H1 (cell line): ENCODE measurements at places on chromosomes 1 and 21.
A peak's percentile ranks its signal among the peaks of the same experiment; 100 is the strongest.

DNA sequence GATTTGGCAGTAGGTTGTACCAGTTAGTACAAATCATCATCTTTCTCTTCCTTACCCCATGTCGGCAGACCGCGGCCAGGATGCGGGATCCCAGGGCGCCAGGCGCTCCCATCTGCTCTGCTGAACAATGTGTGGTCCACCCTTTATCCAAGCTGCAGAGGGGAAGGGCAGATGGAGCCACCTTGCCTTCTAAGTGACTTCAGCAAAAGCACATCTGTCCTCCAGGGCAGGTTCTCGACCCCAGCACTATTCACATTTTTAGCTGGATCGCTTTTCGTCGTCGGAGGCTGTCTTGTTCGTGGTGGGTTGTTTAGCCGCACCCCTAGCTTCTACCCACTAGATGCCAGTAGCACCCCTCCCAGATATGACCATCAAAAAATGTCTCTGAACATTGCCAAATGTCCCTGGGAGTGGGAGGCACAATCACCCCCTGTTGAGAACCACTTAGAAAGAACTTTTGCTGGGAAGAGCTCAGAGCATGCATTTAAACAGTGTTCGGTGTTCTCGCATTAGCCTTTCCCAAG is 58.1 kb upstream of the SIM2 start:
- DNase-seq = no peak

- DNase-seq = no peak
Observed at GRCh38 chr1:36966242-36966641, 68.1 kb downstream of the GRIK3 start.

- DNase-seq = no peak
Observed at GRCh38 chr21:21387916-21388315, 389.7 kb downstream of the NCAM2 start.

DNA sequence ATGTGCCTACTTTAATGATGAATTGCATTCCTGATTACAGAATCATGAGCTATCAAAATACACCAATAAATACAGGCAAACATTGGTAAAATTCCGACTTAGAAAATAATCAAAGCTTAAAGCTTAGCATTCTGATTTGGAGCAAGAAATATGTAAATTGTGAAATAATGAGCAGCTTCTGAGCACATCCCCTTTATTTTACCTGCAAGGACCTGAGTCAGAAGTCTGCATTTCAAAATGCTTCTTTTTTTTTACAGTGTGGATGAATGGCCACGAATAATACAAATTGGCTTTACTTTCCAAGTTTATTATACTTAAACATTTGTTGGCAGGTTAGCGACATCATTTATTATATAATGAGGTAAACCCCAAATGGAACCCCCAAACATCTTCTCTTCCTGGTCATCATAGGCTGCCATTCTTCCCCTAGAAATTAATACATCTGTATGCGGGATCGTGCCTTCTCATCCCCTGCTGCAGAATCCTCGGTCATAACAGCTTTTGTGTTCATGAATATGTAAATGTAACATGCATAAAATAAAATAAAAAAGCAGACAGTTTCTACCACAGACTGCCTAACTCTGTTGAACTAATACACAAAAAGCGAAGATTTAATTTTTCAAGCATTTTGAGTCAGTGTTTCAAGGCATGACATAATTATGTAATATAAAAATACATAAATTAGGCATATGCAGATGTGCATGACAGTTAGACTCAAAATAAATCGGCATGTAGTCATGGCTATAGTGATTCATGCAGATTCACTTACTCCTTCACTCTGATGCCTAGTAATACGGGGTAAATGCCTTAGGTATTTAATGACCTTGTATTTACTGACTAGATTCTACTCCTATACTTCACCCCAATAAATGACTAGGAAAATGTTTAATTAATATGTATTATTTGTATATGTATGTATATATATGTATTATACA is 339.7 kb downstream of the USP25 start:
- no peak for DNase-seq

GRCh38 chr21:33196941-33197374 is 32.8 kb upstream of the IFNAR2 start:
- peak; percentile 47 for DNase-seq

GRCh38 chr1:47188791-47189785 is 748 bp downstream of the PDZK1IP1 start:
- no peak for DNase-seq

- no peak for DNase-seq
Observed at GRCh38 chr1:152473887-152474537, 36.6 kb upstream of the LCE5A start.

- DNase-seq = no peak
Observed at GRCh38 chr21:43210454-43211071, 41.8 kb downstream of the CRYAA start.

DNA sequence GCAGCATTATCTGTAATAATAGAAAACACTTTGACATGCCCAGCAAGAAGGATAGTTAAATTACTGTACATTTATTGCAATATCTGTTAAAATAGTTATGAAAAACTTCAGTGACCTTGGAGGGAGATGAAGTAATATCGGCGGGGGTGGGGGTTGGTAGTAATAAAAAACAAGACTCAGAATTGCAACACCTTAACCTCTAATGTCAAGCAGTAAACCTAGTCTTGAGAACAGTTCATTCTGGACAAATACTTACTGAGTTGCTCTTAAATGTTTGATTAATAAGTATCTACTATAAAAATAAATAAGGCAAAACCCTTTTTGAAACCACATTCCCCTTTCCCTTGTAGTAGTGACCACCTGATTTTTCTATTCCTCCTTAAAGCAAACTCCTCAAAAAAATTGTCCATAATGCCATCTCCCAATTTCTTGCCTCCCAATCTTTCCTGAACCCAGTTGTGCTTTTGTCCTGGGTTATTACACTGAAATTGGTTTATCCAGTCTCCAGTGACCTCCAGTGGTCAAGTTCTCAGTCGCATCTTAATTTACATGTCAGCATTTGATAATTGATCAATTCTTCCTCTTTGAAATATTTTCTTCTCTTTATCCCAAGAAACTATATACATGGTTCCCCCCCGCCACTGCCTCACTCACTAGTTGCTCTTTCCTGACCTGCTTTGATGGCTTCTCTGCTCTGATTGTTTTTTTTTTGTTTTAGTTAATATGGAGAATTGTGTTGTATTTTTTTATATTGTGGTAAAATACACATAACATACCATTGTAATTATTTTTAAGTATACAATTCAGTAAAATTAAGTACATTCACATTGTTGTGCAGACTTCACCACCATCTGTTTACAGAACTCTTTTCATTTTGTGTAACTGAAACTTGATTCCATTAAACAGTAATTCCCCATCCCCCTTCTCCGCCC is 36.8 kb downstream of the RAP1A start:
- no peak for DNase-seq

DNA sequence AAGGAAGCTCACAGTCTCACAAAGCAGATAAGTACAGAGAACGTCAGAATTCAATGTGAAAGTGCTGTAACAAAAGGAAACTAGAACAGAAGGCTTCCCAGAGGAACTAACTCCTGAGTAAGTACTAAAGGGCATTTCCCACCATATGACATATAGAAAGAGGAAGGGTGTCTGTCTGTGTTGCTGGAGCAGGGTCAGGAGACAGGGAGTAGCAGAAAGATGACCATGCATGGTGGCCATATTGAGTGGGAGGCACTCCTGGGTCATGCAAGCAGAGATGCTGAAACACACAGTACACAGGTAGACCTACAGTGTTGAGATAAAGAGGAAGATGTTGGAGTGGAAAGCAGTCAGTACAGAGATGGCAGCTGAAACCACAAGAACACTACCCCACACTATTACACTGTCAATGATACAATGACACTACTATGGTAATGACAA is 47.3 kb downstream of the SLC25A24 start:
- no peak for DNase-seq

GRCh38 chr21:39523399-39523798 is 71.6 kb downstream of the SH3BGR start:
- DNase-seq = no peak

GRCh38 chr21:38758501-38759214 is 47.1 kb upstream of the ETS2 start:
- no peak for DNase-seq

- DNase-seq = no peak
Observed at GRCh38 chr1:104991702-104992101, 1242.0 kb downstream of the AMY1C start.

DNA sequence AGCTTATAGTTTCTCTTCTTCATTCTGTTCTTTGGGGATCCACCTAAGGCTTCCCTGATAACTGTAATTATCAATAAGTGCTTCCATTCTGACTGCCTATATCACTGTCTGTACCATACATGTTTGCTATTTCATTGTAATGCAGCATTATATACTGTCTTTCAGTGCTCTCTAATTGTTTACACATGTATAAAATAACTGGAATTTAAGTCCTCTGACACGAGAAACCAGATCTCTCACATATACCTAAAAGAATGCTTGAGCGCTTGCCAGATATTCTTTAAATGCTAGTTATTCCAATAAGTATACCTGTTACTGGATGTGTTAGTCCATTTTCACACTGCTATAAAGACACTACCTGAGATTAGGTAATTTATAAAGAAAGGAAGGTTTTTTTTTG is 34.7 kb downstream of the CELF3 start:
- no peak for DNase-seq

- DNase-seq = no peak
Observed at GRCh38 chr1:87359586-87359985, 30.9 kb downstream of the LMO4 start.

DNA sequence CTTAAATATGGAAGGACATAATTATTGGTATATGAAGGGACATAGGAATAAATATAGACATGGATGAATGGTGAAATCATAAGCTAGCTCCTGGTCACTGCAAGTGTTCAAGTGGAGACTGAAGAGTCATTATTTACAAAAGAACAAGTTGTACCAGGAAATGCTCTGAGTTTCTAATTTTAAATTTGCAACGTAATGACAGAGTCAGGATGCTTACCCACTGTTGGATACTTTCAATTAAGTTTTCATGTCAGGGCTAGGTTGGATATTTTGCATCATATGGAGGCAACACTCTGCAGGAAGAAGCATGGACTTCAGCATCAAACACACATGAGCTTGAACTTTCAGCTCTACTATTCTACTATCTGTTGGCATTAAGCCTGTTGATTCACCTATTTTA is 499.6 kb upstream of the C1orf87 start:
- DNase-seq = no peak

GRCh38 chr1:184705271-184705670 is 49.4 kb downstream of the EDEM3 start:
- DNase-seq = no peak

DNA sequence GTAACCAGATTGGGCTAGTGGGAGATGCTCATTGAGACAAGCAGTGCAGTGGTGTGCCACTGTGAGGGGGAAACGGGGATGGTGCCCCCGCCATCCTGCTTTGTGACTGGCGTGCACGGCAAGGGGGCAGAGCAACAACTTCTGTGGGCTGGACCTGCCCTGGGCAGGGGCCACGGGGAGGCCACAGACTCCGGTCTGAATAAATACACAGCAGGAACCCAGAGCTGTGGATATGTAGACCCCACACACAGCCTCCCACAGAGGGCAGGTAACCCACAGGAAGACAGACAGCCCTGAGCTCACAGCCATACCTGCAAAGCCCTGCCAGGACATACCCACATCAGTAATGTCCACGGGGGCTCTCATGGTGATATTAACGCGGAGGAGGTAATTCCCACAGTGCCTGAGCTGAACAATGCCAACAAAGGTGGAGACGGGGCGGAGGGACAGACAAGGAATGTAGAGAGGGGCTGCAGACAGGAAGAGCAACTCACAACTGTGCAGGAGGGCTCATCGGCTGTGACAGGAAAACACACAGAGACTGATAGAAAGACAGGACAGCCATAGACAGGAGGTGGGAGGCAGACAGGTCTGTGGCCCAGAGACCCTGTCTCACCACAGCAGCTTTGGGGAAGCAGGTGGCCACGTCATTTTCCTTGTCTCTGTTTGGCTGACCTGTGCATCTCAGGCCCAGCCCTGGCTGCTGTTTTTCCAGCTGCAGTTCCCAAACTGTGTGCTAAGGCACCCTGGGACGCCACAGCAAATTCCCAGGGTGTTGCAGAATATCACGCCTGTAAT is 4.9 kb upstream of the WNT3A start:
- DNase-seq = no peak

DNA sequence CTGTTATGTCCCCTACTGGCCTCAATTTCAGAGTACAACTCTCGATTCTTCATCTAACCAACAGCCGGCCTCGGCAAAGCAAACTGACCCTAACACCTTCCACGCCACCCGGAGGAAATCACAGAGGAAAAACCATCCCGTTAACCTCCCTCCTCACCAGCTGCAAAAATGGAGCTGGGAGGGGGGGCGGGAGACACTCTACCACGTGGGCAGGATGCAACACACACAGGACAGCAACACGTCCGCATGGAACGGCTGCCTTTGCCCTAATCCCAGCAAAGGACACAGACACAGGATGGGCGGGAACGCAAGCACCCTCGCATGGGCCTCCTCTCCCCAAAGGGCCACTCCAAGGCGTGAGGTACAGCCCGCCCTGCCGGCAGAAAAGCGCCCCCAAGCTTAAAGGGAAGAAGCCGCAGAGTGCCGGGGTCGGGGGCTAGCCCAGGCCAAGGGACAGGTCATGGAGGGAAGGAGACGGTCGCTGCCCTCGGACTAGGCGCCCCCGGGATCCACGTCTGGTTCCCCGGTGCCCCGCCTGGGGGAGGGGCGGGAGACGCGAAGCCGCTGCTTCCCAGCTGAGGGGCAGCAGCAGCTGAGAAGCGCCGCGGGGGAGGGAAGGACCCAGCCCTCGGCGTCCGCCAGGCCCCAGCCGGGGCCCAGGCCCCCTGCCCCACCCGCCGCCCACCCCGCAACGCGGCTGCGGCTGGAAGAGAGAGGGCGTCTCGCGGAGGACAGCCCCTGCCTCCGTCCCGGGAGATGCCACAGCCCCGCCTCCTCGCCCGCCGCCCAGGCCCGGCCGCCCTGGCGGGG is 590 bp downstream of the FOXJ3 start:
- DNase-seq = no peak

DNA sequence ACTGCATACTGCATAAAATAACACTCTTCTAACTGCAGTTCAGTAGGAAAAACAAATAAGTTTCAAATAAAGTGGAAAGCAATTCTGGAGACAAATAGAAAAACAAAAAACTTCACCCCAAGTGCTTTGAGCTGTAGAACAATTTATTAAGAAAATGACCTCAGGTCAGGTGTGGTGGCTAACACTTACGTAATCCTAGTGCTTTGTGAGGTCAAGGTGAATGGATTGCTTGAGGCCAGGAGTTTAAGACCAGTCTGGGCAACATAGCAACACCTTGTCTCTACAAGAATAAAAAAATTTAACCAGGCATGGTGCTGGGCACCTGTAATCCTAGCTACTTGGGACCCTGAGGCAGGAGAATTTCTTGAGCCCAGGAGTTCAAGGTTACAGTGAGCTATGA is 5.0 kb upstream of the PPT1 start:
- DNase-seq = no peak

GRCh38 chr1:91781371-91781825 is 104.6 kb downstream of the TGFBR3 start:
- DNase-seq = no peak

GRCh38 chr1:155083052-155083541 is 4.5 kb downstream of the EFNA3 start:
- no peak for DNase-seq
